ENCODE measurements at places on chromosomes 3 and 15. TPM values are rescaled to one million over a fixed set of nuclear protein-coding genes. Genes with fewer than 3 reads are reported as not detected.

- no peak overlapping the region for H3K27ac ChIP-seq
- no peaks in the 10 kb centered on the region for H3K36me3 ChIP-seq
- H3K27me3 ChIP-seq = no peaks in the 10 kb centered on the region
- H3K4me3 ChIP-seq = no peak overlapping the region
- peaks cover 2% of the 10 kb centered on the region for H3K4me1 ChIP-seq
- DNase-seq = no peak
Observed at GRCh38 chr15:45156744-45157455, 27.1 kb downstream of the DUOX1 start.

The SI gene
- not detected for total RNA-seq

The SLC51A gene
- 5.6 TPM for total RNA-seq

GRCh38 chr3:9147215-9147895 lies 102.1 kb downstream of the SRGAP3 start:
- DNase-seq = no peak
- no peak overlapping the region for H3K4me3 ChIP-seq
- no peaks in the 10 kb centered on the region for H3K27me3 ChIP-seq

DNA sequence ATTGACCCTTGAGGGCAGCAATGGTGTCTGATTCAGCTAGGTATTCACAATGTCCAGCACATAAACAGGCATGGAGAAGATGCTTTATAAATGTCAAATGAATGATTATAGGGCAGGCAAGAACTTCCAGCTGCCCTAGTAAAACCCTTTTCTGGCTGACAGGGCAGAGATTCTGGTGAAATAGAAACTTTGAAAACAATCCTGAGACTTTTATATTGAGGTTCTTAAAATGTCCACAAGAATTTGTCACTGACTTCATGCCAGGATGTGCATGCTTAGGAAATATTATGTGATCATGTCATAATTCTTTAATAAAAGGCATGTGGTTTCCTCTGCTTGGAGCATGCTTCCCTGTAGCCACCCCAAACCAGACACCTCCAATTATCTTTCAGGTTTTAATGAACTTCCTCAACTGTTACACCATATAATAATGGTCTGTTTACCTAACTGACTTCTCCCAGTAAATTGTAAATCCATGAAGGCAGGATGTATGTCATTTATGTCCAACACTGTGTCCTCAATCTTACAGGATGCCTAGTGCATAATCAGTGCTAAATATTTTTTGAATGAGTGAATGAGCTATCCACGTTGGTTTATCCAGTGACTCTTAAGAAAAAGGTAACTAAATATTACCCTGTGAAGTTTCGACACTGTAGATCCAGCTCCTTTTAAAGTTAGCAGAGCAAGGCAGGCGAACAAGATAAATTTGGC lies 43.4 kb upstream of the CLRN1 start:
- H3K4me1 ChIP-seq = no peaks in the 10 kb centered on the region
- H3K4me3 ChIP-seq = no peak overlapping the region
- no peak overlapping the region for H3K27ac ChIP-seq
- no peaks in the 10 kb centered on the region for H3K36me3 ChIP-seq
- H3K27me3 ChIP-seq = no peaks in the 10 kb centered on the region

DNA sequence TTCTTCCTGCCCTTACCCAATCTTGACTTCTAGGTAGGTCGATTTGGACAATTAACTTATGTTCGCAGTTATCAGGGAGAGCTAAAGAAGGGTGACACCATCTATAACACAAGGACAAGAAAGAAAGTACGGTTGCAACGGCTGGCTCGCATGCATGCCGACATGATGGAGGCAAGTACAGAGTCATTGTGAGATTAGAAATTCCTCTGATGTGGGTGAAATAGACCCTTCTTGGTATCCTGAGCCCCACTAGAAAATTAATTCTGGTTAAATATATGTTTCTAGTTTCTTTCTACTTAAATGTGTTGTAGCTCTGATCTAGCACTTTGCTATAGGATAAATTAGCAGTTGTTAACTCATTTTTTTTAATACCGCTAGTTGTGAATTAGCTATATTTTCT lies 13.6 kb downstream of the LXN start:
- no peaks in the 10 kb centered on the region for H3K4me1 ChIP-seq
- DNase-seq = no peak
- no peak overlapping the region for H3K4me3 ChIP-seq
- H3K36me3 ChIP-seq = peaks cover 4% of the 10 kb centered on the region
- no peak overlapping the region for H3K27ac ChIP-seq

Data from H9 (cell line).